ENCODE measurements at places on chromosomes 3 and 15.

DNA sequence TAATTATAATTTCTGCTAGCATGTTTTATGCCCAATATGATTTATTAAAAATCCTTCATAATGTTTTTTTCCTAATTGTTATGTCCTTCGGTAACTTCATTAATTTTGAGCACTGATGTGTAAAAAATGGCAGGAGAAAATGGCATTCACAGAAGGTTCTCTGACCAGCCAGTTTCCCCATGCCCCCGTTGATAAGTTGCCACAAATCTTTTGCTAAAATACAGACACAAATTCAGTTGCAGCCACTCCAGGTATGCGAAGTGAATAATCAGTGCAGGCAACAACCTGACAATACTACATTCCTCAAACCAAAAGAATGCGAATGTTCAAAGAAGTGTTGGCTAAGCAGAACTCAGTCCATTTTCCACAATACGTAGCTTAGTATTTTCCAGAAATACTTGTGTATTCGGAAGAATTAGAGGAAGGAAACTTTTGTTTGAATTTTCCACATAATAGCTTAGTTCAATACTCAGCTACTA lies 32.7 kb downstream of the CHL1 start:
- no peak for DNase-seq

- DNase-seq, result no peak
Measured at GRCh38 chr15:51754267-51754666, 2.9 kb downstream of the TMOD2 start.

- no peak for DNase-seq
Measured at GRCh38 chr15:85168642-85169173, 187.1 kb downstream of the PDE8A start.

- DNase-seq, result no peak
Measured at GRCh38 chr3:55855311-55855710, 368.2 kb upstream of the WNT5A start.

Data from foreskin melanocyte (primary cell).